NCI-H187 (cell line): ENCODE measurements at places on chromosomes 5 and 9.

DNA sequence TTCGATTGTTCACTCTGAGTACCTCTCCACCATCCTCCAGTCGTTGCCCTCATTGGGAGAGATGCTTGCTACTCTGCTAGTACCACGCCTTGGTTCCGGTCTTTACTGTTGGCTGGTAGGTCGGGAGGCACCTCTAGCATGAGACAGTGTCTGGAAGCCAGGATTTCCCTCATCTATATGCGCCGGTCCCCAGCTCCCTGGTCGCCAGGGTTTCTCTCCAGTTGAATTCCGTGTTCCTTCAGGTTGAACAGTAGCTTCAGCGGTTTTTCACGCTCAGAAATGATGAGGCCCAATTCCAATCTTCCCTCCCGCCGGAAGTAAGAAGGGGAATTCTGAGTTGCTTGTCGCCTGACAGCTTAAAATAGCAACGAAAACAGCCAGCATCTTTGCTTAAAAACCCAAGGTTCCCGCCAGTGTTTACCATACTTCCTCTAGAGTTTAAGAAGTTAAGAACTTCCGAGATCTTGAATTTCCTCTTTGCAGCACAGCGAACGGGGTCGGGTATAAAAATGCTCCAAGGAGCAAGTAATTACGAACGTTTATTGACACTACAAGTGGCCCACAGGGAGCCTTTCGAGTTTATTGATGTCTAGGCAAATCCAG lies 1.3 kb upstream of the ST8SIA4 start:
- DNase-seq: no peak

DNA sequence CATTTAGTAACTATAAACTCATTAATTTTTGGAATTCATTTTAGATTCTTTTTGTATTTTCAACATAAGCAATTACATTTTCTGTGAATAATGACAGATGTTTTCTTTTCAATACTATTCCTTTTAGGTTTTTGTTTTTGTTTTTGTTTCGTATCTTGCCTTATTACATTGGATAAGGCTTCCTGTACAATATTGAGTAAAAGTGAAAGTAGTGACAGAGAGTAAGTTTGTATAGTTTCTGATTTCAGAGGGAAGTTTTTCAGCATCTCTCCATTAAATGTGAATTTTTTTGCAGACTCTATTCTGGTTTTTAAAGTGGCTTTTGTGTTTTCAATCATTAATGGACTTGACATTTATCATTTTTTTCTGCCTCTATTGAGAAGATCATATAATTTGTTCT lies 12.8 kb upstream of the CAMK4 start:
- DNase-seq: no peak

DNA sequence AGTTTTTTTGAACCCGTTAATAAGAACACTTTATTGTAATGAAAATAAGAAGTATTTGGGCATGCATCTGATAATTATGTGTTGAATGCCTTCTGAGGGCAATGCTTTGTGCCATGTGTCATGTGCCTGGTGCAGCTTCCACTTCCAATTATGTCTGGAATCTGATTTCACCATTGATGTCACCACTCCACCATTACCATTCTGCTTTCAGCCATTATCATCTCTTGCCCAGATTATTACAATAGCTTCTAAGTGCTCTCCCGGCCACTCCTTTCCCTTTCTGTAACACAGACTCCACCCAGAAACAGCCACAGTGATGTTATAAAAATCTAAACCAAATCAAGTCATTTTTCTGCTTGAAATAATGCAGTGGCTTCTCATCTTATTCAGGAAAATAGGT lies 171.7 kb downstream of the C9orf152 start:
- DNase-seq: peak; percentile 3

DNA sequence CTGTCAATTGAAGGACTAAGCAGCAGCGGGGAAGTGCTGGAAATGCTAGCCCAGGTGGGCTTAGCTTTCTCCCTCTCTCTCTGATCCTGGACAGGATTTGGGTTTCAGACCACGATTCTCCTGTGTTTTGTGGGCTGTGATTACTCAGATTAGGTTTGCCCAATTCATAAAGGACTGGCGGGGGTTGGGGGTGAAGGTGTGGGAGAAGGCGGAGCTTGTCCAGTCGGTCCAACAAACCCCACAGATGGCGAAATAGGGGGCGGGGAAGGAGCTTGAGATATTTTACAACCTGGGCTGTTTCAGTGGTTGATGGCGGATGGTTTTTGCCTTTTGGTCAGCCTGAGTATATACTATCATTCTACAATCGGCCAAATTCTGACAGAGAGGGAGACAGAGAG lies 35.2 kb downstream of the PCDHAC2 start:
- DNase-seq: no peak

DNA sequence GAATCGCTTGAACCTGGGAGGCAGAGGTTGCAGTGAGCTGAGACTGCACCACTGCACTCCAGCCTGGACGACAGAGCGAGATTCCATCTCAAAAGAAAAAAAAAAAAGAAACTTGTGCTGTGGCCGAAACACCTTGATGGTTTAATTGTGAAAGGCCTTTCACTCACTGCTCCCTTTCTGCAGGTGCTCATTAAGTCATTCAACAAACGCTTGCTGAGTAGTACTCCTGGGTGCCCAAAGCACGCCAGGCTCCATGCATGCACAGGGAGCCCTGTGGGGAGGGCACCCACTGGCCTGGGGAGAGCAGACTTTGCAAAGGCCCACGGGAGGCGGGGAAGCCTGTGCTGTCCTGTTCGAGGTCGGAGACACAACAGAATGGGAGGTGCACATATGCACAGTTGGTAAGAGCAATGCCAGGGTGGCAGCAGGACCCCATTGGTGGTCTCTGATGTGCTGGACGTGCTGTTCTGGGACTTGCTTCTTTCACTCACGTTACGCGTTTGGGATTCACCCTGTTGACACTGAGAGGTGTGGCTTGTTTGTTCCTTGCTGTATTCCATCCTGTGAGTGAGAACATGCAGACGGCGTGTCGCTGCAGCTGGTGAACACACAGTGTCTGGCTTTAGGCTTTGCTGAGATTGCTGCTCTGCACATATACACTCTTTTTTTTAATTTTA lies 3.0 kb upstream of the ENTPD2 start:
- no peak for DNase-seq

DNA sequence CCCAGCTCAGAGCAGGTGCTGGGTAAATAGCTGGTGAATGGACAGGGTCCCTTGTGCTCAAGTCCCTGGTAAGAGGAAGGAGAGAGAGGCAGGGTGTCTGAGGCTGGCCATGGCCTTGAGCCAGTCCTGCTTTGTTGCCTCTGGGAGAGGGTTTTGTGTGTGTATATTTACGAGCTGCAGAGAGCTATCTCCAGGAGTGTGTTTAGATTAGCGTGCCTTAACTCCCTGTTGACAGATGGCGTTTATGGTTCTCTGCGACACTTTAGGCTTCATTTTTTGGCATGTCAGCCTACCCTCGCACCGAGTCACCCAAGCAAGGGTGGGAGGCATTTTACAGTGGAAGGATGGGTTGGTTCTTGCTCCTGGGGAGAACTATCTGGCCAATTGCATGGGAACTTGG lies 22.2 kb downstream of the HMCN2 start:
- peak; percentile 9 for DNase-seq

GRCh38 chr5:35246900-35247647 lies 16.8 kb upstream of the PRLR start:
- DNase-seq: no peak

DNA sequence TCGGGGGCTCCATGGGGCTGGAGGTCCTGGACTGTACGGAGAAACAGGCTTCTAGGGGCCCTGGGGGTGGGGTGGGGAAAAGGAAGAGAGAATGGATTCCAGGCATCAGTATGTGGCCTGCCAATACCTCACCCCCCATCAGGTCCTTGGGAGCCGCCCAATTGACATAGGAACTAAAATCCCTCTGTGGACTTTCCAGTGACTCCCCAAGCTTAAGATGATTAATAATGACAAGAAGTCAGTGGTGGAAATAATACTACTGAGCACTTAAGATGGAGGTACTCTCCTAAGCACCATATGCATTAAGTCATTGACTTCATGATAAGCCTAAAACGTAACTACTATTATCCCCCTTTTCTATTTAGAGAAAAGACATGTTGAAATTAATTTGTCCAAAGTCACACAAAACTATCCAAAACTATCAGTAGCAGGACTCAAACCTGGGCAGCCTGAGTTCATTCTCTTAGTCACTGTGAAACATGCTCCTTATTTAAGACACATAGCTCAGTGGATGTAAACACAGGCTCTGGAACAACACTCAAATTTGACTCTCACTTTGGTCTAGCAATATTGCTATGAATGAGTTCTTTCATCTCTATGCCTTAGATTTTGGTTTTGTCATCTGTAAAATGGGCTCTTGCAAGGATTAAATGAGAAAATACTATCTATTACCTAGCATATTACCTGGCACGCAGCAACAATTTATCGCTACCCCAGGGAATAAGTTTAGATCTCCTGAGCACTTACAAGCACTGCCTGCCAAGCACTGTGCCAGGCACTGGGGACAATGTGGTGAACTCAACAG lies 9.5 kb downstream of the SPRY4 start:
- DNase-seq: no peak

DNA sequence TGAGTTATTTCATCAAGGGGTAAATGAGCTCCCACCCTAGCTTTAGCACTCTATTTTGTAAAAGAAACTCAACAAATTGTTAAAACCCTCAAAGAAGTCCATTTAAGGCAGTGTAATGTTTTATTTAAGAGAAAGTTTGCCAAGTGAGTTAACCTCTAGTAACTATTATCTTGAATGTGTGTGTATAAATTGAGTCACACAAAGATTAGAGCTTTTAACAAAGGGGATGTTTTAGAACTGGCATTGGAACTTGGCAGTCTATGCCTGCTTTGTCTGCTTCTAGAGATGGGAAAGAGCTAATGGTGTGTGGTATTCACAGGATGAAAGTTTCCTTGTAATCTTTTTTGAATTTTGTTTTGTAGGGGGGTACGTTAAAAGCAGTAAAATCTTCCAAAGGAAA lies 33.2 kb downstream of the KDM3B start:
- DNase-seq: no peak

GRCh38 chr9:112655668-112656067 lies 62.2 kb downstream of the INIP start:
- DNase-seq: no peak

DNA sequence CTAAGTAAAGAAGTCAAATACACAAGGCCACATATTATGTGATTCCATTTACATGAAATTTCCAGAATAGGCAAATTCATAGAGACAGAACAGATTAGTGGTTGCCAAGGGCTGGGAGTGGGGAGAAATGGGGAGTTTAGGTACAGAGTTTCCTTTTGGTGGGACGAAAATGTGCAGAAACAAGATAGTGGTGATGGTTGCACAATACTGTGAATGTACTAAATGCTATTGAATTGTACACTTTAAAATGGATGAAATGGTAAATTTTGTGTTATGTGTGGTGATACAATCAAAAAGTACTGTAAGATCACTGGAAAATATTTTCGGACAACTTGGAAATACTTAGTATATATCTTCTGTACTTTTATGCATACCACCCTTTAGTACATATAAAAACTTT lies 15.0 kb downstream of the ECM2 start:
- DNase-seq: no peak

DNA sequence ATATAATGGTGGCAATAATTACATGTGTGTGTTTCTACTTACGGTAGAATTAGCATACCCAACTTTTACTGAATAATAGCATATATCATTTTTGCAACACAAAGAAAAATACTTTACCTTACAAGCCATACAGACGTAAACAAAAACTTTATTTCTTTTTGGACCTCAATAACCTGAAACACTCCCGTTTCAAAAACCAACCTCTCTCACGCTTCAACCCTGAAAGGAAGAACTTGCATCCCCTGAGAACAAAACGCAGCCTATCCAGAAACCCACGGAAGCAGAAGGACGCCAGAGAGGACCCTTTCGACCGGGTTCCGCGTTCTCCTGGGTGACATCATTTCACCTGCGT lies at the start of gene RNF38:
RNF38 (minus strand) TSS at position 290 of the 352 bp plus-strand sequence; CDS start at position 129, 161 bp downstream.
- no peak for DNase-seq

DNA sequence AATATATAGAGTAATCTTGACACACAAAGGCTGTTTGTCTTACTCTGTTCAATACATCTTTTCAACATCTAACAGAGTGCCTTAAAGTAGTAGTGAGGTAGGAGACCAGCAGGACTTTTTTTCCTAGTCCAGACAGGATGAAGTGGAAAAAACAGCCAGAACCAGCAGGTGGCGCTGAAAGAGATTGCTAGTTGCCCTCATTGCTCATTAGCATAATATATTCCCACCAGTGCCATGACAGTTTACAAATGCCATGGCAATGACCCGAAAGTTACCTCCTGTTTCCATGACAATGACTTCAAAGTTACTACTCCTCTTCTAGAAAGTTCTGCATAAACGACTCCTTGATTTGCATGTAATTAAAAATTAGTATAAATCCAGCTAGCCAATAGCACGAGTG lies 387.4 kb downstream of the ACTL7B start:
- DNase-seq: peak; percentile 8

GRCh38 chr9:131731237-131731636 lies 8.6 kb downstream of the RAPGEF1 start:
- no peak for DNase-seq

DNA sequence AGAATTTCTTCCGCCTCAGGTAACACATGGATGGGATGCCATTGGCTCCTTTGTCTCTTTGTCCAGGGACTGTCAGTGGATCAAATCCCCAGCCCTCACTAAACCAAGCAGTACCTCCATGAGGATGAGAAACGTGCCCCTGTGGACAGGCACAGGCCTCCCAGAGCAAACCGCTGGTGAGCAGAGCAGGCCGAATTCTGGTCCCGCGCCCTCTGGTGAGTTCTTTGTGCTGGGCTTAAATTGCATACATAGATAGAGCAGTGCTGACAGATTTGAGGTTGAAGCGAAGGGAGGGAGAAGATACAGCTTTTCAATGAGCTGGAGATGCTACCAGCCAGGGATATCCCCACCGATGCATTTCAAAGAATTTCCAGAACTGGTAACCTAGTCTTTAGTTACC lies 143.8 kb downstream of the HSD17B3 start:
- DNase-seq: no peak

DNA sequence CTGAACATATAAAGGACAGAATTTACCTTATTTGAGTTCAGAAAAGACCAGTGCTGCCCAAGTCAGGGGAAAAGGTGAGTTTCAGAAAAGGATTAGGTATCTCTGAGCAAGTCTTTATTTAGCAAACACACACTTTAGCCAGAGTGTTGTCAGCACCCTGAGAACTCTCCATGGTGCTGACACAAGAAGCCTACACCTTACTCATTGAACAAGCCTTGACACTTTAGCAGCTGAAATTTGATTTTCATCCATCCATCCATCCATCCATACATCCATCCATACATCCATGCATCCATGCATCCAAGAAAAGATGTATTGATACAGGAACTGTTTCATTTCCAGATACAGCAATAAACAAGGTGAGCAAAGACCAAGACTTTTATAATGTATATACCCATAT lies 311.2 kb downstream of the TRIM32 start:
- DNase-seq: no peak
